Muscle of leg (tissue), 16 donors: ENCODE measurements at places on chromosomes 6 and 20. TPM values are rescaled to one million over a fixed set of nuclear protein-coding genes. Genes with fewer than 3 reads are reported as not detected.

DNA sequence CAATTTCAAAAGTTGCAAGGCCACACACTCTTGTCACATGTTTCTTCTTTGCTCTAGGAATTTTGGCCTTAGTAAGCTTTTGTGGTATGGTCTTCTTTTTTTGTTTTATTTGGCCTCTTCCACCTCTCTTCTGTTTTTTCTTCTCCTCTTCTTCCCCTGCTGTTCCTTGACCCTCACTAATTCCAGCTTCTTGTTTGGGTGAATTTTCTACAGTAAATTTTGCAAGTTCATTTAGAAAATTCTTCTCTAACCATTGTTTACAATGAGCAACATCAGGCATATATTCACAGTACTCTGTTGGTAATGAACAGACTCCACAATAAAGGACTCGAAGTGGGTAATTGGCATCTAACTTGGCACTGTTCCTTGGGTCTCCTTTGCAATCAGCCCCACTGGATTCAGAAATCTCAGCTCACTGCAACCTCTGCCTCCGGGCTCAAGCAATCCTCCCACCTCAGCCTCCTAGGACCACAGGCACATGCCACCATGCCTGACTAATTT is 5.0 kb downstream of the ASIP start:
- no peak overlapping the region for H3K27ac ChIP-seq
- no peak for DNase-seq
- no peaks in the 10 kb centered on the region for H3K27me3 ChIP-seq
- no peaks in the 10 kb centered on the region for H3K4me1 ChIP-seq

- no peaks in the 10 kb centered on the region for H3K4me1 ChIP-seq
- H3K4me3 ChIP-seq = no peak overlapping the region
- no peak overlapping the region for H3K27ac ChIP-seq
- H3K36me3 ChIP-seq = no peaks in the 10 kb centered on the region
- no peaks in the 10 kb centered on the region for H3K27me3 ChIP-seq
- DNase-seq = no peak
Observed at GRCh38 chr6:137764464-137764863, 102.6 kb upstream of the TNFAIP3 start.

GRCh38 chr6:25359891-25360290 is 80.7 kb downstream of the CARMIL1 start:
- H3K4me1 ChIP-seq = peaks cover 13% of the 10 kb centered on the region
- H3K27me3 ChIP-seq = no peaks in the 10 kb centered on the region
- peak; percentile 45 for DNase-seq
- H3K36me3 ChIP-seq = no peaks in the 10 kb centered on the region
- H3K27ac ChIP-seq = no peak overlapping the region
- H3K4me3 ChIP-seq = no peak overlapping the region

DNA sequence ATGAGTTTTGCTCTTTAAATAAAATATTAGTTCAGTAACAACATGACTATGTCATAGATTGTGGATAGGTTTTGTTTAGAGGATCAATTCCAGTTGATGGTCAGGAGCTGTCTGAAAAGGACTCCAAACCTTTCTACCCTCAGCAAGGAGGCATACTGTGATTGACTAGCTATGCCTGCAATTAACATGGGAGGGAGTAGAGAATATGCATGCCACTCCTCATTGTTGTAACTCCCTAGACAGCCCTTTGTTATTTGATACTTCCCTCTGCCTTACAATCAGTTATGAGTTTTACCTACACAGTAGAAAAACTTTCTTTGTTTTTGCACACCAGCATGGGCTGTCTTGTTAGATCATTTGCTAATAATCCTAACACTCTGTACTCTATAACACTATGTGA is 1418.5 kb downstream of the KHDRBS2 start:
- no peaks in the 10 kb centered on the region for H3K36me3 ChIP-seq
- H3K27ac ChIP-seq = no peak overlapping the region
- no peaks in the 10 kb centered on the region for H3K27me3 ChIP-seq
- H3K4me1 ChIP-seq = no peaks in the 10 kb centered on the region

GRCh38 chr20:48949304-48950170 is 28.0 kb downstream of the ARFGEF2 start:
- peaks cover 72% of the 10 kb centered on the region for H3K36me3 ChIP-seq
- no peaks in the 10 kb centered on the region for H3K4me1 ChIP-seq
- H3K27me3 ChIP-seq = no peaks in the 10 kb centered on the region
- DNase-seq = no peak
- no peak overlapping the region for H3K27ac ChIP-seq

- DNase-seq = no peak
- H3K27me3 ChIP-seq = no peaks in the 10 kb centered on the region
Observed at GRCh38 chr20:32959351-32960221, 44.6 kb downstream of the SUN5 start.

GRCh38 chr6:4732691-4733315 is 43.4 kb upstream of the CDYL start:
- peaks cover 11% of the 10 kb centered on the region for H3K4me1 ChIP-seq
- H3K27me3 ChIP-seq = no peaks in the 10 kb centered on the region
- H3K4me3 ChIP-seq = no peak overlapping the region
- no peak overlapping the region for H3K27ac ChIP-seq
- peak; percentile 52 for DNase-seq

- H3K27ac ChIP-seq = no peak overlapping the region
- no peaks in the 10 kb centered on the region for H3K36me3 ChIP-seq
- no peak for DNase-seq
- no peak overlapping the region for H3K4me3 ChIP-seq
- no peaks in the 10 kb centered on the region for H3K27me3 ChIP-seq
- peaks cover 8% of the 10 kb centered on the region for H3K4me1 ChIP-seq
Observed at GRCh38 chr6:132142768-132143167, 191.6 kb upstream of the CCN2 start.

- DNase-seq = peak; percentile 61
- no peaks in the 10 kb centered on the region for H3K36me3 ChIP-seq
- no peaks in the 10 kb centered on the region for H3K27me3 ChIP-seq
- H3K4me3 ChIP-seq = no peak overlapping the region
Observed at GRCh38 chr20:3716195-3716834, 3.9 kb upstream of the SIGLEC1 start.

DNA sequence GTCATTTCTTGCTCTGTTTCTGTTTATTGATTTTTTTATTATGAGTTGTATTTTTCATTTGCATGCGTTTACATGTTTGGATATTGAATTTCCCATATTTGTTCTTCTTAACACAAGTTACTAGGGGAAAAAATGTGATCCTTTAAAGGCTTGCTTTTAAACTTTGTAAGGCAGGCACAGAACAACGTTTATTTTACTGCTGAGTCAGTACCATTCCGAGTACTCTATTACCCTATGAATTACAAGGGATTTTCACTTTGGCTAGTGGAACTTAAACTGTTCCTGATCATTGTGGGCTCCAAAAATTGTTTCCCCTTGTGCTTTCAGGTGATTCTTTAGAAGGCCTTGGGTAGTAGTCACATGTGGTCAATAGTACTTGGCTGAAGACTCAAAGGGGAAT is 28.5 kb downstream of the FAM162B start:
- no peaks in the 10 kb centered on the region for H3K27me3 ChIP-seq
- no peak for DNase-seq
- H3K4me1 ChIP-seq = no peaks in the 10 kb centered on the region
- H3K36me3 ChIP-seq = no peaks in the 10 kb centered on the region
- H3K4me3 ChIP-seq = no peak overlapping the region

GRCh38 chr6:135146162-135146934 is 34.8 kb upstream of the MYB start:
- DNase-seq = no peak
- H3K36me3 ChIP-seq = no peaks in the 10 kb centered on the region
- H3K27ac ChIP-seq = no peak overlapping the region
- H3K4me1 ChIP-seq = no peaks in the 10 kb centered on the region
- no peak overlapping the region for H3K4me3 ChIP-seq
- H3K27me3 ChIP-seq = no peaks in the 10 kb centered on the region

GRCh38 chr6:137734875-137735182 is 132.2 kb upstream of the TNFAIP3 start:
- no peak for DNase-seq
- no peak overlapping the region for H3K4me3 ChIP-seq
- H3K27ac ChIP-seq = no peak overlapping the region
- no peaks in the 10 kb centered on the region for H3K27me3 ChIP-seq
- peaks cover 3% of the 10 kb centered on the region for H3K4me1 ChIP-seq

- no peak overlapping the region for H3K4me3 ChIP-seq
- H3K27ac ChIP-seq = peak overlapping the region; percentile 81
- no peaks in the 10 kb centered on the region for H3K27me3 ChIP-seq
- peaks cover 55% of the 10 kb centered on the region for H3K4me1 ChIP-seq
- DNase-seq = peak; percentile 29
Observed at GRCh38 chr20:32205110-32205842, 2.3 kb downstream of the PLAGL2 start.

- H3K36me3 ChIP-seq = no peaks in the 10 kb centered on the region
- H3K27ac ChIP-seq = no peak overlapping the region
- H3K27me3 ChIP-seq = peaks cover 21% of the 10 kb centered on the region
- H3K4me3 ChIP-seq = no peak overlapping the region
- no peak for DNase-seq
- H3K4me1 ChIP-seq = no peaks in the 10 kb centered on the region
Observed at GRCh38 chr6:30399390-30400058, 54.6 kb downstream of the RPP21 start.

DNA sequence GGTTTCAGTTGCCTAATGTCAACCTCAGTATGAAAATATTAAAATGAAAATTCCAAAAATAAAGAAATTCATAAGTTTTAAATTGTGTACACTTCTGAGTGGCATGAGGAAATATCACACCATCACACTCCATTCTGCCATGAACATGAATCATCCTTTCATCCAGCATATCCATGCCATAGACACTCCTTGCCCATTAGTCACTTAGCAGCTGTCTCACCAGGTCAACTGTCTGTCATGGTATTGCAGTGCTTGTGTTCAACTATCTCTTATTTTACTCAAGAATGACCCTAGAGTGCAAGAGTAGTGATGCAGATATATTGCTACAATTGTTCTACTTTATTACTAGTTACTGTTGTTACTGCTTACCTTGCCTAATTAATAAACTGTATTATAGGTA is 712.4 kb downstream of the EPHA7 start:
- no peak overlapping the region for H3K4me3 ChIP-seq
- no peaks in the 10 kb centered on the region for H3K36me3 ChIP-seq
- H3K4me1 ChIP-seq = no peaks in the 10 kb centered on the region
- no peak overlapping the region for H3K27ac ChIP-seq
- no peaks in the 10 kb centered on the region for H3K27me3 ChIP-seq
- DNase-seq = peak; percentile 11

GRCh38 chr6:106124437-106125430 is 38.6 kb downstream of the PRDM1 start:
- H3K4me1 ChIP-seq = no peaks in the 10 kb centered on the region
- H3K4me3 ChIP-seq = no peak overlapping the region
- H3K36me3 ChIP-seq = no peaks in the 10 kb centered on the region
- H3K27ac ChIP-seq = no peak overlapping the region
- no peaks in the 10 kb centered on the region for H3K27me3 ChIP-seq

- no peak overlapping the region for H3K27ac ChIP-seq
- no peak overlapping the region for H3K4me3 ChIP-seq
- H3K36me3 ChIP-seq = no peaks in the 10 kb centered on the region
- H3K27me3 ChIP-seq = no peaks in the 10 kb centered on the region
Observed at GRCh38 chr6:163182696-163183095, 231.8 kb upstream of the QKI start.

GRCh38 chr6:166204852-166205650 is 37.4 kb upstream of the TBXT start:
- no peaks in the 10 kb centered on the region for H3K36me3 ChIP-seq
- H3K27me3 ChIP-seq = peaks cover 8% of the 10 kb centered on the region

- H3K36me3 ChIP-seq = no peaks in the 10 kb centered on the region
- DNase-seq = peak; percentile 54
- peak overlapping the region; percentile 32 for H3K27ac ChIP-seq
Observed at GRCh38 chr20:53872561-53873229, 197.7 kb downstream of the BCAS1 start.

DNA sequence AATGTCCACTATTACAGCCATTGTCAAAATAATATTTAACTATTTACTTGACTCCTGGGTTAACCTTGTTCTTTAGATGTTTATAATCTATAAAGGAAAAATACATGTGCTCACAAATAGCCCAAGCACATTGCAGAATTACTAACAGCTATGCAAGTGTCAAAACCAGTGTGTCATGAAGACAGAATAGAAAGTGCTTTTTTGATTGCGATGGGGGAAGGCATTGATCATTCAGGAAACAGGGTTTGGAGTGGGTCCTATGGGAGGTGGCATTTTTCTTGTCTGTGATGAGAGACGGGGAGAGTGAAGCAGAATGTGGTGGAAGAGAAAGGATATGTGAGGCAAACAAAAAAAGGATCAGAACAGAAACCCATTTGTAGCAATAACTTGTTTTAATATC is 1.0 kb upstream of the AGPAT4 start:
- no peak overlapping the region for H3K4me3 ChIP-seq
- peaks cover 8% of the 10 kb centered on the region for H3K4me1 ChIP-seq
- no peak overlapping the region for H3K27ac ChIP-seq
- no peaks in the 10 kb centered on the region for H3K27me3 ChIP-seq
- no peaks in the 10 kb centered on the region for H3K36me3 ChIP-seq

- H3K4me3 ChIP-seq = no peak overlapping the region
- H3K27me3 ChIP-seq = no peaks in the 10 kb centered on the region
- no peaks in the 10 kb centered on the region for H3K36me3 ChIP-seq
- peaks cover 8% of the 10 kb centered on the region for H3K4me1 ChIP-seq
- DNase-seq = no peak
Observed at GRCh38 chr20:53664121-53664520, 70.5 kb upstream of the ZNF217 start.

The TBXT gene
- total RNA-seq = not detected

The GABBR1 gene
- 14.0 TPM for total RNA-seq

The HUS1B gene
- total RNA-seq = 0.18 TPM

The ROMO1 gene
- 186 TPM for total RNA-seq

The TREM2 gene
- total RNA-seq = 0.75 TPM

The ZBP1 gene
- total RNA-seq = 0.13 TPM

The PRDM13 gene
- total RNA-seq = 0.04 TPM
